Natural killer cell (primary cell): ENCODE measurements at places on chromosomes 7 and 10. TPM values are rescaled to one million over a fixed set of nuclear protein-coding genes. Genes with fewer than 3 reads are reported as not detected.

DNA sequence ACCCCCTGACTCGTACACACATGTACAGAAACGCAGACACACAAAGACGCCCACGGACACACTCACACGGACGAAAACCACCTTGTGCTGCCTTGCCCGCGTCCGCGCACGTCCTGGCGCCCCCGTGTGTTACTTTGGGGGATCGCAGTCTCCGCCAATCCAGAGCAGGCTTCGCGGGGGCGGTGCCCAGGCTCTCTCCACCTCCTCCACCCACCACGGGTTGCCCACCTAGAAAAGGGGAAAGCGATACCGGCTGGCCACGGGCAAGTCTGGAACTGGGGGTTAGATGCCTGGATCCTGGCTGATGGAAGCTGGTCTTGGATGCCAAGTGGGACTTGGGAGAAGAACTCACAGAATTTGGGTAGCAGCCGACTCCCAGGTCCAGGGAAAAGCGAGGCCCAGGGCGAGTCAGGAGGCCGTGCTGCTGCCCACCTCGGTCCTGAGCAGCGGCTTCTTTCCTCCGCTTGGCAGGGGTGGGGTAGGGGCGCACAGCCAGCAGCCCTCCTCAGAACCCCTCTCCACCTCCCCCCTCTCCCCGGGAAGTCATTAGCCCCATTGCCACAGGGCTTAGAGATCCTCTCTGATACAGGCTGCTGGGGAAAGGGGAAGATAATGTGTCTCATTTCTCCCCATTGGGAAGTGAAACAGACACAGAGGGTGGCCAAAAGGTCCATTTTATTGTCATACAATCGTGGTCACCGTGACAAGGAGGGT is 4.6 kb upstream of the VGF start:
- H3K4me3 ChIP-seq = no peak overlapping the region
- no peak overlapping the region for H3K27ac ChIP-seq
- no peaks in the 10 kb centered on the region for H3K36me3 ChIP-seq

DNA sequence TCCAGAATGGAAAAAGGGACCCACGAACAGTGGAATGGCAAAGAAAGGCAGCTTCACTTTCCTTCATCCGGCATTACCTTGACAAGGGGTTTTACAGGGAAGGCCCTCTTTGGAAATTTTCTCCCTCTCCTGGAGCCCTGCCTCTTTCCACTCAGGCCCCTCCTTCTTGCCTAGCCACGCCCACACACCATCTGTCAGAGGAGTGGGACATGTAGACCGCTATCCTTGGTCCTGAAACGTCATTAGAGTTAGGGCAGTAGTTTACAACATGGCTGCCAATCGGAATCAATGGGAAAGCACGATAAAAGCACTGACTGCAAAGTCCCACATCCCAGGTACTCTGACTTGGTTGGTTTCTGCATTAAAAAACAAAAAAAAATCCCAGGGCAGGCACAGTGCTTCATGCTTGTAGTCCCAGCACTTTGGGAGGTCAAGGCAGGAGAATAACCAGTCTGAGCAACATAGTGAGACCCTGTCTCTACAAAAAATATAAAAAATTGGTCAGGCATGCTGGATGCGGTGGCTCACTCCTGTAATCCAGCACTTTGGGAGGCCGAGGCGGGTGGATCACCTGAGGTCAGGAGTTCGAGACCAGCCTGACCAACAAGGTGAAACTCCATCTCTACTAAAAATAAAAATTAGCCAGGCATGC is 96.4 kb downstream of the MARCHF5 start:
- no peak overlapping the region for H3K4me3 ChIP-seq
- H3K36me3 ChIP-seq = no peaks in the 10 kb centered on the region
- no peak overlapping the region for H3K27ac ChIP-seq
- no peaks in the 10 kb centered on the region for H3K4me1 ChIP-seq
- DNase-seq = peak; percentile 19

FAM241B gene
- not detected for total RNA-seq

GRCh38 chr10:52775132-52775647 is 2.6 kb upstream of the MBL2 start:
- H3K4me3 ChIP-seq = no peak overlapping the region
- no peaks in the 10 kb centered on the region for H3K27me3 ChIP-seq
- no peak for DNase-seq
- no peaks in the 10 kb centered on the region for H3K36me3 ChIP-seq
- H3K27ac ChIP-seq = no peak overlapping the region

- DNase-seq = no peak
- H3K4me3 ChIP-seq = no peak overlapping the region
- no peak overlapping the region for H3K27ac ChIP-seq
- H3K27me3 ChIP-seq = no peaks in the 10 kb centered on the region
- H3K4me1 ChIP-seq = peaks cover 13% of the 10 kb centered on the region
Measured at GRCh38 chr7:149291781-149292461, 29.9 kb downstream of the ZNF783 start.

GRCh38 chr10:13087986-13088618 is 11.9 kb upstream of the OPTN start:
- H3K27ac ChIP-seq = no peak overlapping the region
- H3K4me3 ChIP-seq = no peak overlapping the region
- H3K4me1 ChIP-seq = no peaks in the 10 kb centered on the region
- no peaks in the 10 kb centered on the region for H3K27me3 ChIP-seq
- H3K36me3 ChIP-seq = no peaks in the 10 kb centered on the region

ITPRID1 gene
- not detected for total RNA-seq

DNA sequence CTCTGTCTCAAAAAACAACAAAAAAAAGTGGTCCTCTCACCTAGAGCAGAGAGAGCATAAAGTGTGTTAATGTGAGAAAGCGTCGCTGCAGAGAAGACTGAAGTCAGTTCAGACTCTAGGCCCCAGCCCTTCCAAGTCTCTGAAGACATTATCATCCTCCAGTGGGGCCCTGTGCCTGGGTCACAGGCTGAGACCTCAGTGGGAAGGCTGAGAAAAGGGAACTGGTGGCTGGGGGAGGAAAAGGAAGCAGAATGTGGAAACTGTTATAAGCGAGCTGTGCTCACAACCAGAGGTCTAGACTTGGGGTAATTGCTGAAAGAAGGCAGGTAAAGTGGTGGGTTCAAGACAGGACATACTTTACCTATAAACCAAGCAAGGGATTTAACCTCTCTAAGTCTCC is 4.9 kb upstream of the RRP12 start:
- no peak overlapping the region for H3K27ac ChIP-seq
- H3K36me3 ChIP-seq = no peaks in the 10 kb centered on the region
- H3K4me3 ChIP-seq = no peak overlapping the region
- H3K4me1 ChIP-seq = peaks cover 29% of the 10 kb centered on the region

DNA sequence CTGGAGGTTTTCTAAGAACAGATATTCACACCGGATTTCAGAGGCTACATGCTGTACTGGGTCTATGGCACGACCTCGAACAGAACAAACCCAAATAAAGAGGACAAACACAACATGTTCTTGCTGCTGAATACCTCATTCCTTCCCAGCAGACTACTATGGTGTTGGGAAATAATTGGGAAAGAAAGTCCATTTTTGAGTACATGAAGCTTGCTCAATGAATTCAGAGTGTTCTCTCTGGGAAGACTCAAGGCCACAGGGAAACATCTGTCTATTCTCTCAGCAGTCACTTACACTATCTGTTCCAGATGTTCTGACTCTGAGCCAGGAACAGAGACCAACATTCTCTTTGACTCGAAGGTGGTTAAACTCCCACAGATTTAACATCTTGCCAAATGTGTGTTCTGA is 30.9 kb downstream of the LAMB1 start:
- H3K4me3 ChIP-seq = no peak overlapping the region
- H3K27me3 ChIP-seq = no peaks in the 10 kb centered on the region
- no peak overlapping the region for H3K27ac ChIP-seq
- no peaks in the 10 kb centered on the region for H3K36me3 ChIP-seq

MYO3A gene
- not detected for total RNA-seq

- no peak for DNase-seq
- H3K36me3 ChIP-seq = no peaks in the 10 kb centered on the region
- no peaks in the 10 kb centered on the region for H3K27me3 ChIP-seq
- no peak overlapping the region for H3K4me3 ChIP-seq
Measured at GRCh38 chr10:116974456-116975005, 30.5 kb downstream of the SHTN1 start.

DNA sequence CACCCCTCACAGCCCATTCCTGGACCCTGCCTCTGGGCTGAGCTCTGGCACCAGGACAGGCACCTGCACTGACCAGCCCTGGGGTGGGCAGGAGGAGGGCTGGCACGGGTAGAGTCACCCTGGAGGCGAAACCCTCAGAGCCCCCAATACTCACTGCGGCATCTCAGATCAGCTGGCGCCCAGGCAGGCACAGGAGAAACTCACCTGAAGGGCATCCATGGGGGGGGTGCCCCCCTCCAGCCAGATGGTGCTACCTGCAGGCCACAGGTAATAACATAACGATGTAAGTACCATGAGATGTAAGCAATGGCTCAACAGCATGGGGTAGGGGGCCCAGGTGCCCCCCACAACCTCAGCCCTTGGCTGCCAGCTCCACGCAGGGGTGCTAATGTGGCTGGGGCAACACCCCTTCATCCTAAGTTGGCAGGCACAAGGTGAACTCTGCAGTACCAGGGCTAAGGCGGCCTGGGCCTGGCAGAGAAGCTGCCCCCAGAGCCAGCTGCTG is 12.1 kb upstream of the PYROXD2 start:
- H3K27me3 ChIP-seq = no peaks in the 10 kb centered on the region
- no peak for DNase-seq
- no peaks in the 10 kb centered on the region for H3K4me1 ChIP-seq
- no peak overlapping the region for H3K27ac ChIP-seq
- H3K36me3 ChIP-seq = peaks cover 71% of the 10 kb centered on the region

- no peak overlapping the region for H3K27ac ChIP-seq
- no peaks in the 10 kb centered on the region for H3K36me3 ChIP-seq
- H3K4me3 ChIP-seq = no peak overlapping the region
- no peak for DNase-seq
- H3K27me3 ChIP-seq = no peaks in the 10 kb centered on the region
- no peaks in the 10 kb centered on the region for H3K4me1 ChIP-seq
Measured at GRCh38 chr7:100008525-100008924, 6.9 kb upstream of the ZKSCAN1 start.

ING3 gene
- 56.2 TPM for total RNA-seq

DNA sequence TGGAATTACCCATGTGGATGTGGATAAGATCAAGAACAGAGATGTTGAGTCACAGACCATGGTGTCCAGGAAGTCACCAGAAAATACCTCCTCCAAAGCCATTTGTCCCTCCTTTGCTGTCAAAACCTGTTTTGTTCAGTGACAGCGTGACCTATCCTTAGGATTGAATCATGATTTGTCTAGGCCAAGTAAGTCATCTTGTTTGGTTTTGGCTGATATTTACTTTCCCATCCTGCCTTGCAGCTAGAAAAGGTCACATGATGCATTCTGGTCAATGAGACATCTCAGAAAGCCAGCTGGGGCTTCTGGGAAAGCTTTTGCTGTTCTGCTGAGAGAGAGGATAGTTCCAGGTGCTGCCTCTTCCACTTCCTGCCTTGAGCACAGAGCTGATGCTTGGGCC is 225.3 kb upstream of the ZMIZ1 start:
- no peak for DNase-seq
- no peak overlapping the region for H3K27ac ChIP-seq
- H3K4me1 ChIP-seq = no peaks in the 10 kb centered on the region

- peak overlapping the region; percentile 94 for H3K27ac ChIP-seq
- H3K36me3 ChIP-seq = peaks cover 27% of the 10 kb centered on the region
- DNase-seq = peak; percentile 69
- peak overlapping the region; percentile 49 for H3K4me3 ChIP-seq
- peaks cover 34% of the 10 kb centered on the region for H3K4me1 ChIP-seq
Measured at GRCh38 chr7:155299535-155300202, 2.0 kb downstream of the INSIG1 start.

GRCh38 chr7:90262438-90262837 is 17.5 kb downstream of the CFAP69 start:
- H3K4me1 ChIP-seq = no peaks in the 10 kb centered on the region
- H3K36me3 ChIP-seq = no peaks in the 10 kb centered on the region
- DNase-seq = no peak
- no peak overlapping the region for H3K27ac ChIP-seq

DNA sequence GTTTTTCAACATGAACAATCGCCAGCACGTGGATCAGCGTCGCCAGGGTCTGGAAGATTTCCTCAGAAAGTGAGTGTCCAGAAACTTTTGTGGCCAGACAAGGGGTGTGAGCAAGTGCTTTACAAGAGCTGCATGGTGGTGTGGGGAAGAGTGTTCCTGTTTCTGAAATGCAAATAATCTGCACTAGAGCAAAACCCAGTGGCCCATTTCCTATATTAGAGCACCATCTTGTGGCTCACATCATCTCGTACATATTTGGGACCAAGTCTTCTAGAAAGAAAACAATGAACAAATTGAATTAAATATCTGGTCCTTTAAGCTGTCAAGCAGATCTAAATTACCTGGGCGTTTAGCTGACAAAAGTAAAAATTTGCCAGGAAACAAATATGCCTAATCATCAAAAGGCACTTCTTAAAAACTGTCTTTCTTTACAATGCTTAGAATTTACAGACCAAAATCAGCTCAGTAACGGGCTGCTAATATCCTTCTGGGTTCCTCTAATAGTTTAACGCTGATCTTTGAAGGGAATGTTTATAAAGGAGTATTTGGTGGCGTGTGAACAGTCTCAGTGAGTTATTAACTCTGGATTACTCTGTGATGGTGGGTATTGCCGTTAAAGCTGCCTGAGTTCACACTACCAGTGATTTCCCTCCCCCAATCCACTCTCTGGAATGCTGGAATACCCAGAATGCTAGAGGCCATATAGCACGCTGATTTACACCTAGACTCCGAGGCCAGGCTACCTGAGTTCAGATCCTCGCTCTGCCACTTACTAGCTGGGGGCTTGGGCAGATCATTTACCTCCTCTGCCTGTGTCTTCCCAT is 73.6 kb downstream of the SNX10 start:
- no peaks in the 10 kb centered on the region for H3K4me1 ChIP-seq
- H3K27ac ChIP-seq = no peak overlapping the region
- peak; percentile 85 for DNase-seq
- H3K27me3 ChIP-seq = no peaks in the 10 kb centered on the region
- no peak overlapping the region for H3K4me3 ChIP-seq
- H3K36me3 ChIP-seq = peaks cover 32% of the 10 kb centered on the region

AGAP5 gene
- total RNA-seq = 9.4 TPM

- no peaks in the 10 kb centered on the region for H3K27me3 ChIP-seq
- H3K4me1 ChIP-seq = no peaks in the 10 kb centered on the region
- H3K4me3 ChIP-seq = no peak overlapping the region
- no peak for DNase-seq
- no peaks in the 10 kb centered on the region for H3K36me3 ChIP-seq
- no peak overlapping the region for H3K27ac ChIP-seq
Measured at GRCh38 chr10:93166134-93166533, 92.4 kb downstream of the CYP26A1 start.

SLC16A9 gene
- not detected for total RNA-seq

DNA sequence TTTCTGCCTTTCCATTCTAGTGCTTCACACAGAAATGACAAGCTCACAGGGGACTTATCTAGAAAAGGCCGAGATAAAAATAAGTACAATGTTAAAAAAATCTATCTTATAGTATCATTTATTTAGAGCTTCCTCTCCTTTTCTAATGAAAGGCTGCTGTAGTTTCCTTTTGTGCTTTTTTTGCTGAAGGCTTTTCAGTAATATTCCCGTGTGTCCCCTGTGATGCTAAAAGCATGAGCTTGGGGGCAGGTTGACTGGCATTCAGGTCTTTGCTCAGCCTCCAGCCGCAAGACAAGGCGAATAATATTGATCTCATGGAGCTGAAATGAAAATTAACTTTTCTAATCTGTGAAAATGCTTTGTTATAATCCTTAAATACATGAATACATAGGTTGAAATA is 143.0 kb downstream of the ST7 start:
- H3K27me3 ChIP-seq = no peaks in the 10 kb centered on the region
- no peaks in the 10 kb centered on the region for H3K36me3 ChIP-seq
- DNase-seq = no peak
- H3K27ac ChIP-seq = no peak overlapping the region
- no peaks in the 10 kb centered on the region for H3K4me1 ChIP-seq
- no peak overlapping the region for H3K4me3 ChIP-seq

GRCh38 chr7:9407816-9408215 is 974.4 kb downstream of the NXPH1 start:
- no peaks in the 10 kb centered on the region for H3K27me3 ChIP-seq
- H3K36me3 ChIP-seq = no peaks in the 10 kb centered on the region
- no peak overlapping the region for H3K4me3 ChIP-seq
- no peaks in the 10 kb centered on the region for H3K4me1 ChIP-seq
- DNase-seq = no peak
